Activated CD4-positive, alpha-beta T cell treated with anti-CD3 and anti-CD28 coated beads for 36 hours (primary cell): ENCODE measurements at places on chromosomes 13 and 19. TPM values are rescaled to one million over a fixed set of nuclear protein-coding genes. Genes with fewer than 3 reads are reported as not detected.

HCST gene
- total RNA-seq = 32.7 TPM

DNA sequence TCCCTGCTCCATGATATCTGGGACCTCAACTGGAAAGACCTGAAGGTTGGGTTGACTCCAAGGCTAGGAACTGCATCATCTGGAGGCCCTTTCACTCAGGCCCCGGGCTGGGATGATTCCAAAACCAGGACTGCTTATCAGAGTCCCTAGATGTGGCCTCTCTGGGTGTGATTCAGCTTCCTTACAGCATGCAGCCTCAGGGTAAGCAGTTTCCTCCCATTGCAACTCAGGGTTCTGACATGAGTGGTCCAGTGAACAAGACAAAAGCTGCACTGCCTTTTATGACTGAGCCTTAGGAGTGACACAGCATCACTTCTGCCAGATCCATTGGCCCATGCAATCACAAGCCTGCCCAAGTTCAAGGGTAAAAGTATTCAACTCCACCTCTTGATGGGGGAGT, 502.8 kb downstream of the COG6 start:
- peak; percentile 38 for DNase-seq

GRCh38 chr13:25901460-25902376, 150.1 kb downstream of the SHISA2 start:
- peak; percentile 48 for DNase-seq

GRCh38 chr19:17553256-17553655, 2.2 kb upstream of the COLGALT1 start:
- no peak for DNase-seq

ACP7 gene
- total RNA-seq = not detected

SDHAF1 gene
- total RNA-seq = 19.2 TPM
